Kidney glomerular epithelial cell (primary cell): ENCODE measurements at places on chromosomes 2 and 18.

DNA sequence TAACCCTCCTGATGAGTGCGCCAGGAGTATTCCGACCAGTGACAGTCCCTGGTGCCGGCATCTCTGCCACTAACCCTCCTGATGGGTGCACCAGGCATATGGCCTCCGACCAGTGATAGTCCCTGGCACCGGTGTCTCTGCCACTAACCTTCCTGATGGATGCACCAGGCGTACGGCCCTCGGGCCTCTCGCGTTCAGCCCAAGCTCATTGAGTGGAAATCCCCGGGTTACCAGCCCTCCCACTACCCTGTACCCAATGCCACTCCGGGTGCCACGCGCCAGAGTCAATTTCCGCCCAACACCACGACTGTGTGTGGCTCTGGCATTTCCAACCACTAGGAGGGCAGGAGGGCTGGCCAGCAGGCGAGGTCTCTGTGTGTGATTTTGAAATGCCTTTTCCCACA lies 11.7 kb upstream of the GPC1 start:
- DNase-seq, result no peak

GRCh38 chr2:120991441-120991840 lies 255.8 kb downstream of the GLI2 start:
- DNase-seq, result no peak

DNA sequence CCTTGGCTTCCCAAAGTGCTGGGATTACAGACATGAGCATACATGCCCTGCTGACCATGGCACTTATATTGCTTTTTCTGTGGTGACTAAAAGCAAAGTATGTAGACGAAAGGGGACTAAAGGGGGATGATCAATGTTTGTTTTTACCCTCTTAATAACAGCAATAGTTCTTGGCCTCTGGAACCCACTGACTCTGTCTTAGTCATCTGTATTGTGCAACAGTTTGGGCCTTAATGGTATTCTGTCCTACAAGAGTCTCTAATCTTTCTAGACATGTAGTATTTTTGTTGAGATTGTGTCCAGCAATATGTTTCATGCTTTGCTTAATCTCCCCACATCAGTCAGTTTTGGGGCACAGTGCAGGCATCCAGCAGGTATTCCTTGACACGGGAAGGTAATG lies 359.9 kb upstream of the FANCL start:
- no peak for DNase-seq

- DNase-seq, result no peak
These were observed 322.9 kb upstream of the HS6ST1 start for GRCh38 chr2:128641421-128642080.
